ENCODE measurements at places on chromosomes 2 and 18.
A peak's percentile ranks its signal among the peaks of the same experiment; 100 is the strongest.

- no peak for DNase-seq
These were observed 414.1 kb upstream of the ID2 start for GRCh38 chr2:8267721-8268120.

- DNase-seq = no peak
These were observed 60.3 kb downstream of the FARSB start for GRCh38 chr2:222595581-222595980.

DNA sequence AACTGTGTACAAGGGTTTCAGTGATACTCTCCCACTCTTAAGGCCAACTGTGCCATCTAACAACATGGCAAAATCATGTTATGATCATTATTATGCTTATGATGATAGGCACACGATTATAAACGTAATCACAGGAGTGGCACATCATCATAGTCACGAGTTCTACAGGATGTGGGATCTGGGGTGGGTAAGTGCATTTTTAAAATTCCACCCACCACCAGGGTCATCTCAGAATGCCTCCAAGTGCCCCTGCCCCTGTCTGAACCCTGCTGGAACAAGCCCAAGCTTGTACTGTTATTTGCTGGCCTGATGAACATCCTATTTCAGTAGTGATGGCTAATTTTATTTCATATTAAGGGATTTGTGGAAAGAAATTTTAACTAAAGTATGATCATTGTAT, 117.8 kb downstream of the PTPRM start:
- DNase-seq = no peak

- no peak for DNase-seq
These were observed 40.1 kb upstream of the TAF1B start for GRCh38 chr2:9803023-9803805.

DNA sequence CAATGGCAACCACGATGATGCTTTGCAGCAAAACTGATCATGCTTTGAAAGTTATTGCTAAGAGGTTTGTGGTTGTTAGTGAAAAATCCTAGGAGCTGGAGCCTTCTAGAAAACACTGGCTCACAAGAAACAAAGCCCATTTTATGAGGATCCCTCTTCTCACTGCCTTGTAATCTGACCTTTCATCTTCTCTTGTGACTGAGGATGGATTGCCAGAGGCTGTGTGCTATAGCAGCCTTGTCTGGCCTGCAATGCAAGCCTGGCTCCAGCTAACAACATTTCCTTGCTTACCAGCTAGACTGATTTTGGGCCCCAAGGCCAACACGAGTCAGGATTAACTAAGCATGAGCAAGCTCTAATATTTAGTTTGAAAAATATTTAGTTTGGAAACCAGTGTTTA, 13.1 kb downstream of the PIEZO2 start:
- DNase-seq = no peak

DNA sequence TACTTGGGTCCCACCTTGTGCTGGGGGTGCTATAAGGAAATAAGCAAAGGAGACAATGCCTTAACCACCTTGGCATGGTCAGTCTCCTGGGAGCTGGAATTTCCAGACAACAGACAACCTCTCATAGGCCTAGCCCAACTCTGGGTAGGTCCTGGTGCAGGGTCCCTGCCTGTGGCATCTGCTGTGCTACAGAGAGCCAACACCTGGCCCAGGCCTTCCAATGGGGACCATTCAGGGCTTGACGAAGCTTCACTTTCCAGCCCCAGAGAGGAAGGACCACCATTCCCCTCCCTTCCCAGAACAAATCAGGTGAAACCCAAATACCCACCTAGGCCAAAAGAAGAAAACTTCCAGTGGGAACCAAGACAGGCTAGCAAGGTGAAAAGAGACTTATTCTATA, 82.8 kb downstream of the SMAD7 start:
- DNase-seq = no peak

- no peak for DNase-seq
These were observed 25.2 kb upstream of the FAM110C start for GRCh38 chr2:71309-72035.

GRCh38 chr2:7683196-7683595, 766.0 kb downstream of the RNF144A start:
- DNase-seq = no peak

GRCh38 chr2:192390401-192390800, 195.7 kb upstream of the TMEFF2 start:
- no peak for DNase-seq

DNA sequence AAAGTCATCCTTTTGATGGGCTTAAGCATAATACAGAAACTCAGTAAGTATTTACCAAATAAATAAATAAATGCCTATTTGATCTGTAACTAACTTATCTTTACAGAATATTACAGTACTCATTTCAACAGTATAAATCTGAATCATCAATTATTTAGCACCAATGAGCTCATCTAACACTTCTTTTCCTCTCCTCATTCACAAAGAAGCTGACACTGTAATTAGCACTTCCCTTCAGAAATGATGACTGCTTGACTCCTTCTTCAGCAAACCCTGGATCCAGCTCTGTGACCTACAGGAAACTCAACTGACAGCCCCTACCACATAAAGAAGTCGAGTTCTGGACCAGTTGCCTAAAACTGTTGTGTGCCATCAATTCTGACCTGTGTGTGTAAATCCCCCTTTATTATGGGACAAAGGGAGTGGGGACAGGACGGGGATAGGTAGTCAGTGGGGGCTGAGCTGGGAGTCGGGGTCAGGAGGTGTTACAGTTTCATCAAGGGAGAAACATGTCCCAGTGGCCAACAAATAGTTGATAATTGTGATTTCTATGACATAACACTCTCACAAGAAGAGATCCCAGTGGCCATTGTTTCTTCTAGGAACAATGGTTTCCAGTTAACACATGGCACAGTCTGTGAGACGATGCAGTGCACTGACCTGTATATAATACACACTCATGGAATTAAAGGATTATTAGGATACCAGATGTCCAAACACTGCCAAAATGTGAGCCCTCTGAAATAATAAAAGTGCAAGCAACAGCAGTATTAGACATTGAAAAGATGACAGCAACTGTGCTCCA, 68.7 kb downstream of the STK39 start:
- DNase-seq = no peak

DNA sequence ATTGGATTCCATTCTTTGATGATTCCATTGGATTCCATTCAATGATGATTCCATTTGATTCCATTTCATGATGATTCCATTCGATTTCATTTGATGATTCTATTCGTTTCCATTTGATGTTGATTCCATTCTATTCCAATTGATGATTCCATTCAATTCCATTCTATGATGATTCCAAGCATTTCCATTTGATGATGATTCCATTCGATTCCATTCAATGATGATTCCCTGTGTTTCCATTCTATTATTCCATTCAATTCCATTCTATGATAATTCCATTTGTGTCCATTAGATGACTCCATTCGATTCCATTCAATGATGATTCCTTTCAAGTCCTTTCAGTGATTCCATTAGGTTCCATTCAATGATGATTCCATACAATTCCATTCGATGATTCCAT, 1090.5 kb downstream of the RPIA start:
- DNase-seq = no peak

- no peak for DNase-seq
These were observed 78.3 kb downstream of the EDAR start for GRCh38 chr2:108910541-108911396.

DNA sequence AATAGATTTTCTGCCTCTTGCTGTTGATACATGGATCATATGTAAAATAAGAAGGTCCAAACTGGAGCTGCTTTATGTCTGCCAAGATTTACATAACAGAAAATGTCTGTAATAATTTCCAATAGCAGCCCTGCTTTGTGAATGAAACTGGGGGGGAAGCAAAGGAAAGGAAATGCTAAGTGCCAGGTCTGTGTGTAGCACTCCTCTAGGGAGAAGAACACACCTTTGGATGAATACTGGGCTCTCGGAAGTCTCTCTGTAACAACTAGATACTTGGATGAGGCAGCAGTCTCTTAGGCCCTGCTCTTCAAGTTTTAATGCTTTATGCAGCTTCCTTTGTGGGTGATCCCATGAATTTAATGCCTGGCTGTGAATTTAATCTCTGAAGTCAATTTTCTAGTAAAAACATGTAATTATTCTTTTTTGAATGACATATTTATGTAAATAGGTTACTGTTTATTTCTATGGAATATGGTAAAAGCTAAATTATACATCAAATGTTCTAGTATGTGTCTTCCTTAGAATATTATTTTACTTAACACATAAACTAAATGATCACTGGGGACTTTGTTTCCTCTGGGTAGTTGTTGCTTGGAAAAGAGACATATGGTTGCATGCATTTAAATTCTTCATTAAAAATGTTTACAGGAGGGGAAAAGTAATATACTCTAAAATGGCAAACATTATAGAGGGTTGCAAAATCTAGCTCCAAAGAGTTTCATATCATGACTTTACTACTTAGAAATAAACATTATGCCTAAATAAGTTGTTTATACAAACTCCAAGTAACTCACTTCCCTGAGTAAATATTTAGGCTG, 336.6 kb upstream of the CWC22 start:
- DNase-seq = no peak

DNA sequence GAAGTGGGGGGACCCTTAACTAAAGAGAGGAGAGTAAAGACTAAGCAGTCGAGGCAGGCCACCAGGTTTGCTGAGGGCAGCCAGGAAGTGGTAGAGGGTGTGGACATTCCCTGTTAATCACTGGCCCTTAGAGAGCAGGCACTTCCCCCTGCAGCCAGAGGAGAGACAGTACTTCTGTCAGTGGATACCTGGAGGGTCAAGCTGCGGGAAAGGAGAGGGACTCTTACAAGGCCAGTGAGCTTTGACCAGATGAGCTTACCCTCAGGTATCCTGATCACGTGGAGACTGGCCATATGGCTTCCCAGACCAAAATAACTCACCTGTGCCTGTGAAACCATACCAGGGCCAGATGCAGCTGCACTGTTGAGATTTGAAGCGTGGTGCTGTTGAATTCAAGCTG, 28.6 kb downstream of the ITGA6 start:
- DNase-seq = no peak

GRCh38 chr18:6086731-6087130, 191.4 kb upstream of the TMEM200C start:
- no peak for DNase-seq

- no peak for DNase-seq
These were observed 28.7 kb upstream of the SMIM21 start for GRCh38 chr18:75456199-75456631.

GRCh38 chr18:25047421-25047820, 304.5 kb downstream of the ZNF521 start:
- DNase-seq = no peak

GRCh38 chr18:55385770-55386169, 202.2 kb downstream of the TCF4 start:
- no peak for DNase-seq

GRCh38 chr2:23009545-23010149, 375.3 kb upstream of the KLHL29 start:
- DNase-seq = no peak

DNA sequence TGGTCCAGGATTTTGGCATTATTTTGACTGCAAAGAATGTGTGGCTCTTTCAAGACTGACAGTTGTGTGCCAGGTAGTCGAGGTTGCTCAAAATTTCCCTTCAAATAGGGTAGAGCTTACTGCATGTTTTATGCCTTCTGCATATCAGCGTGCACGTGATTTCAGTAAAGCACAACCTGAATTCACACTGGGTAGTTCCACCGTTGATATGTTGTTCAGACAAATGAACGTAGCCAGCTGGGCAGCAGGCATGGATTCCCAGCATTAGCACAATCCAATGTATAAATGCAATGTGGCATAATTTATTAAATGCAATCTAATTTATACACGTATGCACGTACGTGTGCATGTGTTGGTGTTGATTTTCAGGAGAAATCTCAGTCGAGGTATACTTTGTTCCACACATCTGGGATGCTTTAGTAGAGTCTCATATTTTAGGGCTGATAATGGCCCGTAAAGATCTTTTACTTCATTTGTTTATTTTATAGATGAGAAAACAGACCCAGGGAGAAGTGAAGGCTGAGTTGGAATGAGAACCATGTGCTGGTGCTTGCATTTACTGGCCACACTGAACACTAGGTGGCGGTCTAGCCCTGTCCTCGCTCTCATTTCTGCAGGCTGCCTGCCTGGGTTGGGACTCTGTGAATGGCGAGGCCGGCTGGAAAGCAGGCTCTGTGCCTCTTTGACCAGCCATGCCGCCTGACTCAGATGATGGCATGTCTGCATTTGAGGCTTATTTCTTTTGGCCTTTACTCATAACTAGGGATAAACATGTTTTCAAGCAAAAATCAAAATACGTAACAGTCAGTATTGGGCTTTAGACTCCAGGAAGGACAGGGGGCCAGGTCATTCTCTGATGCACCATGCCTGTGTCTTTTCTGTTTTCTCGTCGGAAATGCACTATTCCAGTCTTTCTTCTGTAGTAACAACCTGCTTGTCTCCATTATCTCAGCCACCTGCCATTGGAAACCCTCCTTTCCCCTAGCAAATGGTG, 120.4 kb downstream of the RNF144A start:
- DNase-seq = peak; percentile 49

- DNase-seq = no peak
These were observed 329.5 kb upstream of the CHAC2 start for GRCh38 chr2:53438100-53438499.

DNA sequence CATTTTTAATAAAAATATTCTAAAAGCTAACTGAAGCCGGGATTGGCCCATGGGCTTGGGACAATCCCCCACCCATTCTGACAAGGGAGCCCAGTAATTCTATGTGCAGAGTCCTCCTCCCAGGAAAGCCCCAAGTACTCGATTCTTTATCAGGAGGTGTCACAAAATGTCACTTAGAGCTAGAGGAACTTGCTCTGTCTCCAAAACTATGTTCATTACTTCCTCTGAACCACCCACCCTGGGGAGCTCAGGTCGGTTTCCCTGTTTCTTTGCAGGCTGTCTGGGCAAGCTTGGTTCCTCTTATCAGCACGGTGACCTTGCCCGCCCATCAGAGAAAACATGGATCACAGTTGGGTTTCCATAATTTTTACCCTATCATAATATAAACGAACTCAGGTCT, 430.6 kb upstream of the ID2 start:
- no peak for DNase-seq

DNA sequence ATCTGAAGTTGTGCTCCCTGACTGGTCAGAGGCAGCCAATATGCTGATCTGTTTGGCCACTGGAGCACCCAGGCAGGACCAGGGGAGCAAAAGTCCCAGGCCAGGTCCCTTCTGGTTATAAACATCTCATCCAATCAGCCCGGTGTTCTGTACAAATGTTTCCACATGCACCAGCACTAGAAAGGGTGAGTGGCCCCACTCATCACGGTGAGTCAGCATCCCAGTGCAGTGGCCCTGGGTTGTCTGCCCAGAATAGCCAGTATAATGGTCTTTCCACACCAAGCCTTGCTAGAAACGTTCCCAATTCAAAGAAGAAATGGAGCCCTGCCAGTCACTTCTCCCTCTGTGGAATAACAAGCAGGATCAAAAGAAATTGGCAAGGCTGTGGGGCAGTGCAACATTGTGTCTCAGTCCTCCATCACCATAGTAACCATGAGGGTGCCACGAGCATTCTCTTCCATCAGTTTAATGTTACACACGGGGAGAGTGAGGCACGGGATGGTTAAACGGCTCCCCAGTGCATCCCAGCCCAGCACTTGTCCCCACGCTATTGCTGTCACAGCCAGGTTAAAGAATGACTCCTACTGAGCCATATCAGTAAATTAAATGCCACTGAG, 174.9 kb downstream of the SEPTIN10 start:
- DNase-seq = no peak

- DNase-seq = no peak
These were observed 25.9 kb upstream of the RFX8 start for GRCh38 chr2:101500860-101501259.

GRCh38 chr18:22913861-22914260, 19.3 kb upstream of the RBBP8 start:
- DNase-seq = peak; percentile 92

Data from NCI-H748 treated with DMSO at 0.1 percent for 48 hours (cell line).